ENCODE measurements at places on chromosomes 2 and 18.

- peak; percentile 89 for DNase-seq
Measured at GRCh38 chr2:45922577-45922988, 271.1 kb downstream of the PRKCE start.

- no peak for DNase-seq
Measured at GRCh38 chr18:58788470-58788869, 76.2 kb upstream of the ZNF532 start.

DNA sequence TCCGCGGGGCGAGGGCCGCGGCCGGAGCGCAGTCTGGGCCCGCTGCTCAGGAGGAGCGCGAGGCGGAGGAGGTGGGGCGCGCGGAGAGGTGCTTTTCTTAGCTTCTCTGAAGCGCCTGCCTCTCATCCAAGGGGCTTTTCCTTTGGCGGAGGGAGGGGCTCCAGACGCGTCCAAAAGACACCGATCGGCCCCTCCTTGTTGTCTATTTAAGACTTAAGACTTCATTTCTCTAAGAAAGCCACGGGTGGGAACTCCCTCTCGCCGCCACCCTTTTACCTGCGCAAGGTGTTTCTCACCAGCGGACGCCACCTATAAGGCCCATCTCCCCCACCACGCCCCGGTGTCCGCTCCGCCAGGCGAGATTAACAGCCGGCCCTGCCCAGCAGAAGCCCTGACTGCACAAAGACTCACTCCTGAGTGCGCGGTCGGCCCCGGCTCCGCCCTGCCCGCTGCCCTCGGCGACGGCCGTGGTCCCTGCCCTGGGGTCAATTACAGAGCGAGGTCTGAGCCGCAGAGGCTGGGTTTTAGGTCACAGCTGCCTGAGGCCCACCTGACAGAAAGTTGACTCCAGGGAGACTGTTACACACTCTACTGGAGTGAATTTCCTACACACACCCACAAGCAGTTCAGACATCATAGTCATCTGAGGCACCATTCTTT, at the start of gene DSC2:
Gene DSC2 (minus strand): TSS at position 397 of the 660 bp plus-strand sequence. CDS start 450 bp downstream, outside the sequence.
- peak; percentile 15 for DNase-seq

GRCh38 chr2:102356381-102356712, 751 bp downstream of the IL18R1 start:
- DNase-seq, result no peak

GRCh38 chr18:23714576-23714975, 25.3 kb downstream of the LAMA3 start:
- DNase-seq, result no peak

GRCh38 chr2:88355486-88355885, 97.0 kb downstream of the FOXI3 start:
- no peak for DNase-seq

DNA sequence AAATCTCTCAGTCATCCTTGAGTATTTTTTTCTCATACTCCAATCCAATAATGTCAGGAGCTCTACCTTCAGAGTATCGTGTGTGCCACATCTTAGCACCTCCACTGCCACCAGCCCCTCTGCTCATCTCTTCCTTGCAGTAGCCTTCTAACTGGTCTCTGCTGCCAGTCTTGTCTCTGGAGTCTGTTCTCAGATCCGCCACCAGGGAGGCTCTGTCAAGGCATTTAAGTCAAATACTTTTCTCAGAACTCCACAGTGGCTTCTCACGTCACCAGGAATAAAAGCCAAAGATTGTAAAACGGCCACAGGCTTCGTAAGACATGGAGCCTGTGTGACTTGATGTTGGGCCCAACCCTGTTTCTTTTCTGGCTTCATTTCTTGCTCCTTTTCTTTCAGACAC, 7.1 kb downstream of the UNC50 start:
- DNase-seq, result no peak

DNA sequence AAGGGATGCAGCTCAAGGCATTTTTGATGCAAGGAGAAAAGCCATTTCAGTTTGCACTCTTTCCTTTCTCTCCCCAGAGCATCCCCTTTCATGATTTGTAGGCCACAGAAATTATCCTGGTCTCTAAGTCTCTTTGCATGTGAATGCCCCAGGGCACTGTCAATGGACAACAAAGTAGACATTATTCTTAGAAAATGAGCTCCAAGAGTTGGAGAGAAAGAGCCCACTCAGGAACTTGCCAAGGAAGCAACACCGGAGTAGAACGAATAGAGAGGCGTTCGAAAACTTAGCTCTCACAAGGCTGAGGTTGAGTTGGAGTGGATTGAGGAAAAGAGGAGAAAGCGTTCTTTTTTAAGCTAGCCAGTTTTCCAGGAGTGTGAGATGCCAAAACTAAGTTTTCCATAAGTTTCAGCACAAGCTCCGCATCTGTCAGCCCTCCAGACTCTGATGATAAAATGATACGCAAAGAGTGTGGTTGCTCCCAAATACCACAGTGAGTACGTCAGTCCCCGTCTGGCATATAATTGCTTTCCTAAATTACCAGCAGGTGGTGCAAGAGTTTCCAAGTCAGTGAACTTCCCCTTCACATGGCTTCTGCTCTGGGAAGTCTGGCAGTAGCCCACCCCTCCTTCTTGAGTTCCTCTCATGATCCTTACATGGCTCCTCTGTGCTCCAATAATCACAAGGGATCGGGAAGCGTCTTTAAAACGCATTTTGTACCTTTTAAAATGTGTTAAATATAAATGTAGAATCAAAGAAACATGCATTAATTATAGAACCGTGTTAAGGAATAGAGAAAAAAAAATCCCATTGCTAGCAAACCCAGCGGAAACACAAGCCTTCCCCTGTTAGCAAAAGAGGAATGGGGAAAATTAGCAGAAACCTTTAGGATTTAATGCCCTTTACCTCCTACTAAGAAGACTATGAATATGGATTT, 1060.6 kb upstream of the FANCL start:
- DNase-seq, result peak; percentile 27

DNA sequence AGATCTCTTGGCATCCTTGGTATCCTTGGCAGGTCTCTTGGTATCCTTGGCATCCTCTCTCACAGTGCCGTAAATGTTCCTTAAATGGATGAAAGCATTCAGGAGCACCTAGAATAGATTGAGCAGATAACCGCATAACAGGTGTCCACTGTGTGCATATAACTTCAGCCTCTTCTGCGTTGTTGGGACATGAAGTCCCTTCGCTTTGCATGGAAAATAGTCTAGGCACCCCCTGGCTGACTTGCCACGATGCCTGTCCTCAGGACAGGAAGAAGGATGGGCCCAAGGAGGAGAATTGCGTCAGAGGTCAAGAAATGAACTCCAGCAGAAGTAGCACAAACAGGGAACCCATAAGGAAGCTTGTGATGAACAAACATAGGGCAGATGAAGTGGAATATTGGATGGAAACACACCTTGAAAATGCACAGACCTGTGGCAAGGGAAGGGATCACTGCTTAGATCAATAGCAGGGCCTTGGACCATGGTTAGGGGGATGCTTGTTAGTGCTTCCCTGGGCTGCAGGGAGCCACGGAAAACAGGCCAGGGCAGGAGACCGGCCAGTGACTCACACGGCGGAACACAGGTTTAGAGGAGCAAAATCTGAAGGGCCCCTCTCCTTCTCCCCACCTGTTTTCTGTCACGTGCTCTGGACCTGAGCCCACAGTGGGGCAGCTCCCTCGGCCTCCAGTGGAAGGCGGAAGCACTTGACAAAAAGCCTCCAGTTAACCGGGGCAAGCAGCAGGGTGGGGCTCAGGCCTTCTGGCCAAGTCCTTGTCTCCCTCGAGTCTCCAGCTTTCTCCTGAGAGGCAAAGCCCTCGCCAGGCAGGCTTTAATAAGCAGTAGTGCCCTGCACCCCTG, 99.2 kb upstream of the ASAP2 start:
- DNase-seq, result no peak

DNA sequence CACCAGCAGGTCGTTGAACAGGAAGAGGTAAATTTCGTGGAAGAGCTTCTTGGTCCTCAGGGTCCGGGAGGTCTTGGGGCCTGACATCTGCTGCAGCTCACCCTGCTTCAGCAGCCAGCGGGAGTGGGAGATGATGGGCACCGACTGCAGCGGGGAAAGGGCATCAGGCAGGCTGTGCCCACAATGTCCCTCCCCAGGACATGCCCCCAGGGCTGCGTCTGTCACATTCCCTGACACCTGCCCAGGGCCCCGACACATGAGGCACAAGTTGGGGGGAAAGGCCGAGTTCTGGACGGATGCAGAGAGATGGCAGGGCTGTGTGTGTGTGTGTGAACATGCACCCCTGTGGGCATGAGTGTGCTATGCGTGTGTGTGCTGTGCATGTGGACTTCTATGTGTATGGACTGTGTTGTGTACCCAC, 13.9 kb downstream of the SNORC start:
- DNase-seq, result peak; percentile 16

DNA sequence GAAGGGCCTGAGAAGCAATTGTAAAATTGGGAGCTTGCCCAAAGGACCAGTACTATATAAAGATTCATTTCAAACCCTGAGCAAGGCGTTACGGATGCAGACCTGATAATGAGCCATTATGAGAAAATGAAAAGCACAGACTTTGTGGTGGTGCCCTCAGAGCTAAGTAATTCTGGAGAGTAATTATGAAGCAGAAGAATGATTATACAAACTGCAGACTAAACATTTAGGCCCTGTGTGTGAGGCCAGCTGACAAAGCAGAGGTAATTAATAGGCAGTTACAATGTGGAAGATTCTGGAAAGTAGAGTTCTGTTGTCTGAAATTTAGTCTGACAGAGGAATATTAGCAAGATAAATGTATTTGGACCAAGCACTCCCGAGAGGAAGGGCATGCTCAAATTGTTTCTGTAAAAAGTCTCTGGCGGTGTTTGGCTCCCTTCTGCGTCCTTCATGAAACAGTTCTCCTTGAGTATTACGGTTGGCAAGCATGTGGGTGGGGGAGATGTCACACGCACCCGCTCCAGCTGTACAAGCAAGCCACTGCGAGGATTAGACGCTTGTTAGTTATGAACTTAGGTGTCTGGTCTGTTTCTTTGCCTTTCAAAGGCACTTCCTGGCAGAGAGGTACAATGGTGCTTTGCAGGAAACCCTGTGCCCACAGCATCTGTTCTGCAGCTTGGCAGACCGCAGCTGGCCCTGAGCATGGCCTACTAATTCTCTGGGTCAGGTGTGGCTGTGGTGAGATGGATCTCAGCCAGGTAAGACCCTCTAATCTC, 45.5 kb downstream of the CDC42EP3 start:
- no peak for DNase-seq

DNA sequence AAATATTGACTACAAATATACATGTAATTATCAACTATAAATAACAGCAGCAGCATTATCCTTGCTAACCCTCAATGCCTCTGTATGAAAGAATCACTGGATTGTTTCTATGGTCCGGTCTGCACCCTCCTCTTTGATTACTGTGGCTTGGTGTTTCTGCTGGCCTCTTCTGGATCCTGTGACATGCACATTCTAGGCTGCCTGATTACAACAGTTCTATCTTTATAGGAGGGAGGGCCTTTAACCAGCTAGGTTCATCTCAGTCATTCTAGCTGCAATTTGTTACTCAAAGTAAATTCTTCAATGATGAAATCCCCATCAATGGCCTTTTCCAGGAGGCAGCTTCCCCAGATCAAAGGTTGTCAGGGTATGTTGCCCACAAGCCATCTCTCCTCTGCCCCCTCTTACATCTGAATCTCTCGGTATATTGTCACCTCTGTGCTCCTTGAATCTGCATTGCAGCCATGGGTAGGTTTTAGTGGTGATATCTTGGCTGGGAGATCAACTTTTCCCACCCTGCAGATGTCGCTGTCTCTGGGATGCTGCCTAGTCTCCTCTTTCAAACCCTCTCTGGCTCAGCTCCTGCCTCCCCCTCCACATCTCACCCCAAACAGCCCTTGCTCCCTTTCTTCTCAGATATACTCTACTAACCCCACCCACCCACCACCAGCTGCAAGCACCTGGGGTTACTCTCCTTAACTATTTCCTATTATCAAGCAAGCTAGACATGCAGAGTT, 106.2 kb upstream of the BZW1 start:
- no peak for DNase-seq

DNA sequence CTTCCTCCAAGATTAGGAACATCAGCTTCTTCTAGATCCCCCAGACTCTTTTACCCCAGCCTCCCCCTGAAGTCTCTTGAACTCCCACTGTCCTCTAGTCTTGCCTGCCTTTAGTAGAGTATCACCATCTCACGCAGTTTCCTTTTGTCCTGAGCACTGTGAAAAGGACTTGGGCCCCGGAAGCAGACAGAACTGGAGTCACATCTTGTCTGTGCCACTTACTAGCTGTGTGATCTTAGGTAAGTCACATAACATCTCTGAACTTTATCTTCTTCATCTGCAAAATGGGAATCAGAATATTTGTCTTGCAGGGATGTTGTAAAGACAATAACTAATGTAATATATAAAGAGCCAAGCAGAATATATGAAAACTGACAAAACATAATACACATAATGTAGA, 8.4 kb upstream of the TRABD2A start:
- DNase-seq, result no peak

DNA sequence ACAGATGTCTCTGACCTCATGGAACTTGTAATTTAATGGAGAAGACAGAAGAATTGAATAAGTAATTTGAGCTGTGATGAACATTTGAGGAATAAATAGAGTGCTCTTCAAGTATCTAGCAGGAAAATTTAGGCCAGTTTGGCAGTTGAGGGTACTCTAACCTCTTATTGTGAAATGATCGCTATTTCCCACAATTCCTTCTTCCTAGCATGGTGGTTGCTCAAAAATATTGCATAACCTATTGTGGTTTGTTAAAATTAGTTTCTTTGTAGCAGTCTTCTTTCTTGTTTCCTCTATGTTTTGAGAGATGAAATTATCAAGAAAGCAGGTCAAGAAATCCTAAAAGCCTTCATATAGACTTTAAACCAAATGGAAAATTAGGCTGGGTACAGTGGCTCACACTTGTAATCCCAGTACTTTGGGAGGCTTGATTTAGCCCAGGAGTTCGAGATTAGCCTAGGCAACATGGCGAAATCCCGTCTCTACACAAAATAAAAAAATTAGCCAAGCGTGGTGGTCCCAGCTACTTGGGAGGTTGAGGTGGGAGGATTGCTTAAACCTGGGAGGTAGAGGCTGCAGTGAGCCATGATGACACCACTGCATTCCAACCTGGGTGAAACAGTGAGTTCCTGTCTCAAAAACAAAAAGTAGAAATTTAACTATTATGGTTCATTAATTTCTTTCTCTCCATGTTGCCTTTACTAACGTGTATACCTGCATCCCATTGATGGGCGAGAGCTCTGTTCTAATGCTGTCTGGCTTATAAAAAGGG, 58.7 kb downstream of the RBKS start:
- no peak for DNase-seq

DNA sequence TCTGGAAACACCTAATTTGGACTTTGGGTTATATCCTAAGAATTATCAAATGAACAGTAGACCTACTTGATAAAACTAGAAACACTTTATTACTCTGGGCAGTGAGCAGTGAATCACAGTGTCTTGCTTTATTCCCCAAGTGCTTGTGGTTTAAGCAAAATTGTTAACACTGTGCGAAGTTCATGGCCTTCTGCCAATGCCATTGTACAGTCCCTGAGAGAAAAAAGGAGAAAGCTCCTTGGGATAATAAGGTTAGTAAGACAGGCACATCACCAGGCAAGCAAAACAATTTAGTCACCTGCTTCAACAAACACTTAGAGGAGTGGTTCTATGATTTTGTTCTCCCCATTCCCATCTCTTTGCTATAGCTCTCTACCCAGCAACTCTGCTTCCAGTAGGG, 39.8 kb downstream of the ADCYAP1 start:
- no peak for DNase-seq
